ENCODE measurements at places on chromosomes 13 and 19.

DNA sequence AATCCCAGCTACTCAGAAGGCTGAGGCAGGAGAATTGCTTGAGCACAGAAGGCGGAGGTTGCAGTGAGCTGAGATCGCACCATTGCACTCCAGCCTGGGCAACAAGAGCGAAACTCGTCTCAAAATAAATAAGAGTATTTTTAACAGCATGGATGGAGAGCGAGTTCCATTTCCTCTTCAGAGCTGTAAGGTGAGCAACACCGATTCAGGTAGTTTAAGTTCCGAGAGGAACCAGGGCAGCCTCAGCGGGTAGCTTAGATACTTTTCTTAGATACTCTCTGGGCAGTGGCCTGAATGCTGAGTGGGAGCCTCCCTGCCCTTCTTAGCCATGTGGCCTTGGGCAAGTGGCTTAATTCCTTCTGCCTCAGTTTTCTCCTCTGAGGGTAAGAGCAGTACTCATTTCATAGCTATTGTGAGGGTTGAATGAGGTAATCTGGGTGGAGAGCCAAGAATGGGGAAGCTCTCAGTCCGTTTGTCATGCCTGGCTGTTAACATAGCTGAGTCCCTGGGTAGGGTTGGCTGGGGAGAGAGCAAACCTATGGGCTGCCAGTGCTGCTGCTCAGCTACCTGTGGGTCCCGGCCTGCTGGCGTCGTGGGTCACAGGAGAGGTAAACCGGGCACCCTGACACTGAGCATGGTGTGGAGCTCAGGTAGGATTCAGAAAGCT lies 4.1 kb downstream of the ATP11A start:
- DNase-seq, result no peak

GRCh38 chr19:16436780-16437332 lies 34.9 kb downstream of the EPS15L1 start:
- no peak for DNase-seq

DNA sequence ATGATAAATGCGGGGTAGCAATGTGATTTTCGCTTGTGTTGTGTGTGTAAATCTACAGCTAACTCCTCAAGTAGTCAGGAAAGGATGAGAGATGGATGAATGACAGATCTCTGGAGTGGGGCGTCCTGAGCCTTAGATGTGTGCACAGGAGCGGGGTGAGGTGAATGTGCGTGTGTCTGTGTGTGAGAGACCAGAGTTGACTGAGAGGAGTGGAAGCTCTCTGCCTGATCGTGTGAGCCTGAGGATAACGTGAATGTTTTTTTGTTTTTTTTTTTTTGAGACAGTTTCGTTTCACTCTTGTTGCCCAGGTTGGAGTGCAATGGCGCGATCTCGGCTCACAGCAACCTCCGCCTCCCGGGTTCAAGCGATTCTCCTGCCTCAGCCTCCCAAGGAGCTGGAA lies 805 bp downstream of the ZNF461 start:
- DNase-seq, result no peak

DNA sequence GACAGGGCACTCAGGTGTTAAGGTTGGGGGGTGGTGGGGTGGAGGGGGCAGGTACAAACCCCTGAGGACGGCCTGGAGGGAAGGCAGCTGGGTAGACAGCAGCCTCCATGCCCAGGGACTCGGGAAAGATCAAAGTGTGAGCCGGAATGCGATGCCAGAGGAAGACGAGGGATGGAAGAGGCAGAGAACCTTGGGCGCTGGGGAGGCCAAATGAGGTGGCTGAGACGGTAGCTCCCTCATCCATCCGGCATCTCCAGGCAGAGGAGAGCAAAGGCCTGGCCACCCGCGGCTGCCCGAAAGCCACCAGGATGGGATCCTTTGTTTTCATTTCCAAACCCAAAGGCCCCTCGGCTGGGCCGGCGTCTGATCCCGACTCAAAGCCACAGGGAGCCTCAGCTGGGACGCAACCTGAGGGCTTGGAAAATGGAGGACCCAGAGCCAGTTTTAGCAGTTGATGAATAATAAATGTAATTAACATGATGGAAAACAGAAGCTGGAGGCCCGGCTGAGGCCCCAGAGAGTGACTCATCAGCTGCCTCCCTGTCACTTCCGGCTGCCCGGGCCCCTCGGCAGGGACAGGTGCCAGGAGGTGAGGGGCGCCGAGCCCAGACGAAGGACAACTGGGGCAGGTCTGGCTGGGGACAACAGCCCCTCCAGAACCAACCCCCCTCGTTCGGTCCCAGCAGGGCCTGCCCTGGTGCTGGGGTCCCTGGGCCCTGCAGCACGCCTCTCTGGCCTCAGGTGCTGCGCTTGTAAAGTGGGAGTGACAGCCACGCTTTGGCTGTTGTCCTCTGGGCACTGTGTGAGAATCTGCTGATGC lies 61.6 kb downstream of the CEBPG start:
- no peak for DNase-seq
